ENCODE measurements at places on chromosomes 7 and 10. TPM values are rescaled to one million over a fixed set of nuclear protein-coding genes. Genes with fewer than 3 reads are reported as not detected.

Gene TMEM106B
- 98.5 TPM for total RNA-seq

Gene TRIM74
- total RNA-seq = not detected

Gene CPA2
- not detected for total RNA-seq

Gene SPOCK2
- total RNA-seq = 41.8 TPM

Gene MMD2
- total RNA-seq = not detected

Gene TRIL
- total RNA-seq = 0.94 TPM

Gene CALN1
- total RNA-seq = not detected

Gene COL26A1
- total RNA-seq = not detected

Gene GIMAP4
- not detected for total RNA-seq

Gene PTCD1
- 6.7 TPM for total RNA-seq

Gene MYL7
- not detected for total RNA-seq

Gene TMEM196
- total RNA-seq = 0.17 TPM

Gene IFIT1B
- not detected for total RNA-seq

Gene SLC26A5
- total RNA-seq = not detected

Gene SH2D4B
- total RNA-seq = not detected

Gene UBE3C
- total RNA-seq = 102 TPM

Gene STK17A
- 97.4 TPM for total RNA-seq

Gene UCN3
- total RNA-seq = not detected

Gene LRCH4
- 10.6 TPM for total RNA-seq

Gene CEP41
- 11.3 TPM for total RNA-seq

Gene SUGCT
- 11.8 TPM for total RNA-seq

Gene PTPN20
- total RNA-seq = 9.5 TPM

Data from renal cortical epithelial cell (primary cell).